RKO (cell line): ENCODE measurements at places on chromosomes 3 and 15.

- DNase-seq = no peak
These were observed at the start of gene MAP4 for GRCh38 chr3:48016301-48016973. Gene MAP4 (minus strand): TSS chr3:48016416. CDS start chr3:47998860, 17,556 bp downstream.

- DNase-seq = no peak
These were observed 105.9 kb downstream of the GREM1 start for GRCh38 chr15:32823750-32824149.

DNA sequence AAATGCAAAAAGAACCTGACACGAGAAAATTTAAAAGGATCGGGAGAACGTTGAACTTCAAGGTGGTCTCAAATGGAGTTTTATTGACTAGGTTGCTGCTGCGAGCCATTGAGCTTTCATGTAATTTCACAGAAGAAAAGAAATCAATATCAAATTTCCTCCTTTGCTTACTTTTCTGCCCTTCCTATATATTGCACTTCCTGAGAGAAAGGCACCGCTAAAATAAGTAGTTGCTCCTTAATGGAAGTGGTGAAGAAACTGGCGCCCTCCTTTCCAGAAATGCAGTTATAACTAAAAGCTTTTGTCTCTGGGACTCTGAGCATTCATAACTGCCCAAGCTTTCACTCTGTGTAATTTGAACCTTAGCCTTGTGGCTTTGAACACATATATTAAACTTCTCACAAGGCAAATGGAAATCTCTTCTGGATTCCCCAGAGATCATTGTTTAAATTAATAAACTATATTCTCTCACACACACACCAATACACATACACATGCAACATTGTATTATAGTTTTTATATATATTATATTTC, 13.4 kb downstream of the EID1 start:
- no peak for DNase-seq

- DNase-seq = peak; percentile 64
These were observed 108.8 kb upstream of the PTPRG start for GRCh38 chr3:61452535-61453090.

DNA sequence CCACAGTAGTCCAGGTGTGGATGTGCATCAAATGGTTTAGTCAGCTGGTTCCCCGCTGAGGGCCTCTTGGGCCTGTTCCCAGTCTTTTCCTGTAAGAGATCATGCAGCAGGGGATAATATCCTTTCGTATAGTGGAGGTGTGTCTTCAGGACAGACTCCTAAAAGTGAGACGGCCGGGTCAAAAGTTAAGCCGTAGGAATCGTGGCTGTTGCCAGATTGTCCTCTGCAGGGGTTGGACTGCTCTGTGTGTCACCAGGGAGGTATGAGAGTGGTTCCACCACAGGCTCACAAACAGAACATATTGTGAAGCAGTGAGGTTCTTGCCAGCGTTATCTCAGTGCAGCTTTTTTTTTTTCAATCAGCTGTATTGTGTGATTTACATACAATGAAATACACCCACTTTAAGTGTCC, 95.0 kb downstream of the VGLL4 start:
- DNase-seq = no peak

- DNase-seq = no peak
These were observed 72.1 kb upstream of the ITGA11 start for GRCh38 chr15:68503791-68504680.

- DNase-seq = peak; percentile 25
These were observed 18.1 kb upstream of the VGLL4 start for GRCh38 chr3:11661827-11662226.

- DNase-seq = no peak
These were observed 60.5 kb downstream of the GABRB3 start for GRCh38 chr15:26712335-26712734.

DNA sequence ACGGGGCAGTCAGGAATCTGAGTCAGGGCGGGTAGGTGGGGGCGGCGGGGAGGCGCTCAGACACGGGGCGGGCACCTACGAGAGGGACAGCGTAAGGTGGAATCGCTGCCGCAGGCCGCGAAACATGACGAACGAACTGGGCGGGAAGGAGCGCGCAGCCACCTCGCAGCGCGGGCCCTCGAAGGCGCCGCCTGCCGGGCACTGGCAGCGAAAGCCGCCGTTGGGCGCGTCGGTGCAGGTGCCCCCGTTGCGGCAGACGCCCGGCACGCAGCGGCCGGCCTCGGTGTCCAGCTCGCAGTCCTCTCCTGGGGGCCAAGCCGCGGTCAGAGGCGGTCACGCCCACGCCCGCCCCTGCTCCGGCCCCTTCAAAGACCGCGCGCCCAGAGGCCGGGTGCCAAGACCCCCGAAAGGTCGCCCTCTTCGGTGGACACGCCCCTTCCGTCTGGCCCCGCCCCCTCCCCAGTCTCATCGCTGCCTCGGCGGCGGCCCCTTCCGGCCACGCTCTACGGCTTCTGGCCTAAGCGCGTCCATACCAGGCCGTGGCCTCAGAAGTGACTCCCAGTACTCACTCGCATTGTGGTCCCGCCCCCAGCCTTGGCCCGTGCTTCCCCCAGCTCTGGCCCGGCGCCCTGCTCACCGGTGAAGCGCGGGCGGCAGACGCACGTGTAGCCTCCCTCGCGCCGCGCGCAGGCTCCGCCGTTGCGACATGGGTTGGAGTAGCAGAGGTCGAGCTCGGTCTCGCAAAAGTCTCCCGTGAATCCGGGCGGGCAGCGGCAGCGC, 6.4 kb downstream of the CELSR3 start:
- no peak for DNase-seq

DNA sequence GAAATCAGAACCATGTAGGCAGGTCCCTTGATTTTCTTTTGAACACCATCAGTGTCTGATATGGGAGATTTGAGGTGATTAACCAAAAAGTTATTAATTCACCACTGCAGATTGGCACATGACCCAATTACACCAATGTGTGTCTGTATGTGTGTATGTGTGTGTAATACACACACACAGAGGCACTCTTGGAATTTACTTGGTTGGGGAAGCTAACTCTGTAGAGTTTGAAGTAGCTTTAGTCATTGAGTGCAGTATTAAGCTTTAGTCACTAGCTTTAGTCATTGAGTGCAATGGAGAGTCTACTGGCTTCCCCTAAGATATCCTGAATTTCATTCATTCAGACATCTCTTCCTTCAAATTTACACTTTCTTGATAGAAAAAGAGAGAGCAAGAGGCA, 109.4 kb upstream of the C15orf61 start:
- DNase-seq = peak; percentile 15

DNA sequence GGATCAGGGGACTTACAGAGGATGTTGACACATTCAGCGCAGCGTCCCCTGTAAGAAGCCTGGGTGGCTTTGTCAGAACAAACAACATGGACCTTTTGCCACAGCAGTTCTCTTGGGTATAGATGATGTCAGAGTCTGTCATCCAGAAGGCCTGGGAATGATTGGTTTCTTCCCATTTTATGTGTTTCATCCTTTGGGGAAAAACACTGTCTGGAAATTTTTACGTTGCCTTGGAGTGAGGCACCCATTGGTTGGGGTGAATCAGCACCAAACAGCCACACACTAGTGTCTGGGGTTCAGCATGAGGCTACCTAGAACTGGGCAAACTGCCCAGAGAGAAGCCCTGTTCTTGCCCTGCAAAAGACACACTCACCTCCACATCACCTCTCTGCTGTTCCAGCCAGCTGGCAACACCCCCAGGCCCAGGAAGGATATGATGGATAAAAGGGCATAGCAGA, 123.0 kb downstream of the FAM43A start:
- DNase-seq = peak; percentile 25

GRCh38 chr15:68151277-68151676, 53.9 kb downstream of the CALML4 start:
- DNase-seq = no peak

GRCh38 chr15:49900903-49901235, 218.2 kb downstream of the ATP8B4 start:
- no peak for DNase-seq

GRCh38 chr3:10925436-10926255, 66.9 kb upstream of the SLC6A1 start:
- DNase-seq = no peak

DNA sequence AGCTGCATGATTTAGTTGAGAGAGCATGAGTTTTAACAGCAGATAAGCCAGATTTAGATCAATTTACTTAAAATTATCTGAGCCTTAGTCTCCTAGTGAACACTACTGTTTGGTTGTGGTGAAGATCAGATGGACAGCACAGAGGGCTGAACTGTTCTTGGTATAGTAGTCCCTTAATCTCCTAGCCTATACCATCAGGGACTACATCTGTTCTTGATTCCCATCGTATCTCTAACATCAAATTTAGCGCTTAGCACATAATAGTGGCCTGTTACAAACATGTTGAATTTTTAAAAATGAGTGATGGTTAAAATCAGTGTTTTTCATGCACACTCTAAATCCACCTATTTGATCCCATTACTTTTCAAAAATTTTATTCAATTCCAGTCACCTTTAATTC, 507.7 kb downstream of the GRM7 start:
- DNase-seq = no peak

DNA sequence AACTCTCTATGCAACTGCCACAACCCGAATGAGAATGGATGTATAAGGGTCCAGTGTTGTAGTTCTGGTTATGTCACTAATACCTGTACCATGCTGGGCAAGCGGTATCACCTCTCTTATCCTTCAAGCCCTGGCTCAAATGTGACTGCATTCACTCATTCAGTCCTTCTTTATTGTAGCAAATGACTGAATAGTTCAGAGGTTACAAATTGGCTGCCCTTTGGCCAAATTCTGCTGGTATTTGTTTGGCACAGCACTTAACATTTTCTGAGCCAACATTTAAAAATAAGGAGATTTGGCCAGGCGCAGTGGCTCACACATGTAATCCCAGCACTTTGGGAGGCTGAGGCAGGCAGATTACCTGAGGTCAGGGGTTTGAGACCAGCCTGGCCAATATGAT, 47.5 kb downstream of the DLEC1 start:
- DNase-seq = no peak

DNA sequence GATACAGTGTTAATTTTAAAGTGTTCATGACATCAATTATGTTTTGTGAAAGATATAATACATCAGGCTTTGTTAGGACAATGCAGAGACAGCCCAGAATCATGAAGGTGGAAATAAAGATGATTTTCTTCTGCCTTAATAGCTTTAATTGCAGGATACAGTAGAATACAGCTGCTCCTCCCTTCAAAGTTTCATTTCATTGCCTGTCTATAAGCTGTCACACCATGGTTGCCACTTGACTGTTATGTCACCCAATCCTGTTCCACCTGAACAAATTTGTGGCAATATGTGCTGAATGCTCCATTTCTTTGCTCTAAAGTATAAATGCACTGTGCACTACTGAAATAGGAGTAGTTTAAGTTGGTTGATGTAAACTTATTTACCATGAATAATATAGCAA, 537.8 kb upstream of the ROBO2 start:
- DNase-seq = no peak

DNA sequence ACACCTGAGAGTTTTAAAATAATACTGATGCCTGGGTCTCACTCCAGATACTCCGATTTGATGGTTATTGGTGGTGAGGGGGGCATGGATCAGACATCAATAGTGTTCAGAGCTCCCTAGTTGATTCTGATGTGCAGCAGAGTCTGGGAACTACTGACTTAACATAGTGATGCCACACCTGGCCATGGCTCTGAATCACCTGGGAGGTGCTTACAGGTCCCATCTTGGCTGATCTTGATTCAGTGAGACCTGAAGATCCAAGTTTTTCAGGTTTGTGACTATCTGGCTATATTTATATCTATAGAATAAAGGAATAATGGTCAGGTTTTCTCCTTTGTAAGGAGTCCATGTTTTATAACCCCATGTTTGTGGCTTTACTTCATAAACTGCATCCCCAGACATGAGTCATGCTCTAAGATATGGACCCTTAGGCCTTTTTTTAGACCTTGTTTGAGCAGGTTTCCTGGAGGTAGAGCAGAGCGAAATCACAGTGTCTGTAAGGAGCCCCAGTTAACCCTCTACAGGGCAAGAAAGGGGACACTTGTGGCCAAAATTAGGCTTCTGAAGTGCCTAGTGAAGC, 101.4 kb downstream of the LARS2 start:
- DNase-seq = no peak

DNA sequence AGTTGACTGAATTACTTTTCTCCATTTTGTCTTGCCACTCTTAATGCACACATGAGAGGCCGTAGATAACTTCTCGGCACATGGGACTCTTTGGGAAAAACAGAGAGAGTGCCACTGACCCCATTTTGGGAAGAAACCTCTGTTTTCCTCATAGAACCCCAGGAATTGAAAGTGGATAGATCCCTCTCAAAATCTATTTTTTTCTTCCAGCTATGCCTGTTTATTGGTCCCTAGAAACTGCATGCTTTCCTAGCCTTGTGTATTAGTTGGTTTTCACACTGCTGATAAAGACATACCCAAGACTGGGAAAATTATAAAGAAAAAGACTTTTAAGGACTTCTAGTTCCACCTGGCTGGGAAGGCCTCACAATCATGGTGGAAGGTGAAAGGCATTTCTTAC, 23.7 kb upstream of the TMEM45A start:
- no peak for DNase-seq

DNA sequence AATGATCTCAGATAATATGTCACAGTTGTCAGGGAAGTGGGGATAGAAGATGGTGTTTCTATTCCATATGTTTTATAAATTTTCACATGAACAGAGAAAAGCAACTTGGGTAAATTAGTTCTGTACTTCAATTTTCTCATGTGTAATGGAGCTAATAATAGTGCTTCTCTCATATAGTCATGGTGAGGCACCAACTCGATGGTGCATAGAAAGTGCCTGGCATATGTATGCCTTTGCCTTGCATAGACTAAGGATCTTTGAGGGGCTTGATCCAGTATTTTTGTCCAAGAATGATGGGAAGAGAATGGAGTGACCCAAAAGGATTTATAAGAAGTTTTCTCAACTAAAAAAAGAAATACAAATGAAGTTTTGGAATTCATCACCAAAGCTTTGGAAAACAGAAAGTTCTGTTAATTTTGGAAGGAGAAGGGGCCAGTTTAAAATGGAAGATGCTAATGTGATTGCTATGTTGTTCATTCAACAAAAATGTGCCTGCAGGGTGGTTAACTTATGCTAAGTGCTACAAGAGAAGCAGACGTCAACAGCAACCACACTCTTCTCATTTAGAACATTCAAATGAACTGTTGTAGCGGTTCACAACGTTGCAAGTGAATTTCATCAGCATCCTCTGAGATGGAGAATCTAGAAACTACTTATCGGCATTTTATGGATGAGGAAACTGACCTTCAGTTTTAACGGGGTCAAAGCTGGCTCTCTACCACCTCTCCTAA, 86.1 kb downstream of the RTP4 start:
- no peak for DNase-seq

DNA sequence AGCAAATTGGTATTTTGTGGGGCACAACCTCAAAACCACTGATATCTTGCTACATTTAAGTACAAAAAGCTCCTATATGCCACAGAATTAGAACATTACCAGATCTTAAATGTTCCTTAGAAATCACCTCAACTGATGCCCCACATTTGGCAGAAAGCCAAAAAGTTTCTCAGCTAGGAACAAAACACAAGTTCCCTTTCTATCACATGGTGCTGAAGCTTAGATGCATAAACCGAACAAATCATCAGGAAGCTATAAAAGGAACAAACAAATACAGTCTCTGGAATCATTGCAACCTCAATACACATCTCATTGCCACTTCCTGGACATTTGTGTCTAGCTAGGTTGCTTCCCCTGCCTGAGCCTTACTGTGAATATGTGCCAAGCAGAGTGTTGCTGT, 492.6 kb downstream of the LPP start:
- DNase-seq = no peak

- no peak for DNase-seq
These were observed 16.4 kb downstream of the MYL3 start for GRCh38 chr3:46846624-46847542.
